ENCODE measurements at places on chromosomes 1 and 21.

GRCh38 chr1:21885236-21886037 lies 51.7 kb downstream of the HSPG2 start:
- DNase-seq: no peak

DNA sequence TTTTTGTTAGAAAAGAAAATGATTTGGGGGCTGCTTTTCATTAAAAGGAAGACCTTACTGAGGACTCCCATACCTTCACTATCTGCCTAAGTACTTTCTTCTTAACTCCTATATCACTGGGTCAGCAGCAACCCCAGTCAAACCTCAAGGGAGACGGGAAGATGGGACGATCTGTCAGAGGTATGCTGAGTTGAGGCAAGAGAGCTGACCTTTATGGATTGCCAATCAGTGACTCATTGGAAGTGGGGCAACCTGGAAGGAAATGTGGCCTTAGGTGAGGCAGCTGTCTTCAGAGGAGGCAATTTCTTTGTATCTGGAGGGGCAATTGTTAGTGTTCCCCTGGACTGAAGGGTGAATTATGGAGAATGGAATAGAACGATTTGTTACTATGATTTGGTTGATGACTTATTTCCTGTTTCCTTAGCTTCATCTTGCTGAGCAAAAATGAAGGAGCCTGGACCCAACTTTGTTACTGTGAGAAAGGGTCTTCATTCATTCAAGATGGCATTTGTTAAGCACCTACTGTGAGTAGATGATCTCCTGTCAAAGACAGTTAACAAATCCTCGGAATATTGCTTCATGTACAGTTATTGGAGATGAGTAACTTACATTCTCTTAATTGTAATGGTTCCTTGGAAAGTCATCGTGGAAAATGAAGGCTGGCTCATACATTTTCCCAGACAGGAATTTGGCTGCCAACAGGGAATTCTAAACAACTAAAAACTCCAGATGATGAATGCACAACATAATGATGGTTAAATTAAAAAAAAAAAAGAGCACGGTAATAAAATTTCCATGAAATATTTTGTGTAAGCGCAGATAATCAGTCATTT lies 134.7 kb upstream of the KCNJ15 start:
- no peak for DNase-seq

DNA sequence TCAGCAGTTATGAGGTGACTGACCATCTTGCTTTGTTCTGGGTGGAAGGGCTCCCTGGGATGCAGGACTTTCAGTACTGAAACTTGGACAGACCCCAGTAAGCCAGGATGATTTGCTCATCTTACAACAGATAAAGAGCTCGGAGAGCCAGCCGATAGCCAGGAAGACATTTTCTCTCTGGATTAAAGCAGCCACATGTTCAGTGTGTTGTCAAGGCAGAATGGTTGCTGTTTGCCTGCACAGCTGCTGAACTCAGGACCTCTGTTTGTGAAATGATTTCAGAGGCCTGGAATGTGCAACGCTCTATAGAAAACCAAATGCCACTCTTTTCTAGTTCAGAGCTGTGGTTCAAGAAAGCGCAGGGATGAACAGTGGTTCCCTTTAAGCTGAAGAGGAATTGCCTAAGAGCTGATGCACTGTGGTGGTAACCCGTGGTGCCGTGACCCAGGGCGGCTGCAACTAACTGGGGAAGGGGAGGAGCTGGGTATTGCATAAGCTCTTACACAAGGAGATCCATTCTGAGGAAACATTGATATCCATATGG lies 40.7 kb downstream of the CASQ2 start:
- DNase-seq: no peak

GRCh38 chr1:233940908-233941307 lies 36.4 kb downstream of the SLC35F3 start:
- no peak for DNase-seq

GRCh38 chr21:35090403-35090802 lies 41.3 kb upstream of the RUNX1 start:
- DNase-seq: no peak

GRCh38 chr1:150182247-150182646 lies 32.5 kb downstream of the PLEKHO1 start:
- DNase-seq: no peak

GRCh38 chr1:35768350-35769187 lies 1.2 kb downstream of the CLSPN start:
- no peak for DNase-seq

GRCh38 chr1:89532866-89533265 lies 8.2 kb downstream of the LRRC8B start:
- DNase-seq: no peak

DNA sequence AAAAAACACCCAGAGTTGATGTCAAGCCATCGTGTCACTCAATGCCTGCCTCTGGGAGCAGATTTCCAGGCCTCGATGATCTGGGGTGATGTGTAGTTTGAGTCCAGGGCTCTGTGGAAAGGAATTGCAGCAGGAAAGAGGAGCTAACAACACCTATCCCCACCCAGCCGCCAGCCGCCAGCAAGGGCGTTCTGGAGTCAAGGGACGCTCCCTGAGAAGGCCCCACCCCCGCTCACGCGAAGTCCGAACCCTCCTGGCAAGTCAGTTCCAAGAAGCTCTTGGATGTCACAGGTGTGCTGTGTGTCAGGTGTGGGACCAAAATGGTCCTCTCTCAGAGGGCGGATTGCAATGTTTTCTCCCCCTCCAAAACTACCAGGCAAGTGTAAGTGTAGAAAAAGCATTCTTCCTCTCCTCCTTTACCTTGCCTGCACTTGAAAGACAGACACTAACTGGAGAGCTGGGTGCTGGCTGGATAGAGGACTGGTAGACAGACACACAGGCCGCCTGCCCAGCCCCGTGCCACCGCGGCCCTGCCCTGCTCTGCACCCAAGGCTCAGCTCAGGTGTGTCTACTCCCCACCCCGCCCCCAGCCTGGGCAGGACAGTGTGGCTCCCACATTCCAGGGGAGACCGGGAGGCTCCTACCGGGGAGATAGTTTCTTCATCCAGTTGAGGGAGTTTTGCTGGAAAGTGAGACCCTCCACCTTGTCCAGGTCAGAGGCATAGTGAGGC lies 8.5 kb downstream of the AGT start:
- DNase-seq: no peak

DNA sequence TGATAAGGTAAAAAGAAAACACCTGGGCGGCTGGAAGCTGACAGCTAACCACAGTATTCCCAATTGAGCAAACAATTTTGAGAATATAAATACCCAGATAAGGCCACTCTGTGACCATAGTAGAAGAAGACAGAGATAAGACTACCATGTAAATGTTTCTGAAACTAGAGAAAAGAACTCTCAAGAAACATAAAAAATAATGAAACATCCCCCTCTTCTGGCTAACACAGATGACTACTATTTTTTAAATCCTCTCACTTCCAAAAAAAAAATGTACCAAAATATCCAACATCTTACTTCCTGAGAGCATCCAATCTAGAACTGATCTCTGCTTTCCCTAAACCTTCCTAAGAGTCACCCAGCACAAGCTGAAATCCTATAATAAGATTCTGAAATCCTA lies 125.9 kb downstream of the HFM1 start:
- no peak for DNase-seq

GRCh38 chr1:156247460-156248322 lies at the start of gene PAQR6:
Gene PAQR6, minus strand, starts transcription at chr1:156248056. Its CDS starts 1,325 bp downstream, at chr1:156246731.
- no peak for DNase-seq

- DNase-seq: no peak
Observed at GRCh38 chr1:56017336-56017735, 562.0 kb downstream of the PLPP3 start.

DNA sequence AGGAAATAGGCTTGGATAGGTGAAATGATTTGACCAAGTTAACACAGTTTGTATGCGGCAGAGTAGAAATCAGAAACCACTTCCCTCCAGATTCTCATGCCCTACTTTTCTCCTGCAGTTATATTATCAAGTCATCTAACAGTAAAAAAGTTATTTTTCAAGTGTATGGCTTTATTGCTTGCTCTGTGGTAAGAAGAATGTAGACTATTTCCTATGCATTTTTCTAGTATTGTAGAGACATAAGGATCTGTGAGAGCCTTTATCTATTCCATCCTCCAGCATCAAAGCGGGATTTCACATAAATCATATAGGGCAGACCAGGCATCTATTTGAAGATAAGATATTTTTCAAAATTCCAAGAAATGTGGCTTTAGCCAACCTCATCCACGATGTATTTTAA lies 208.5 kb downstream of the TTLL7 start:
- no peak for DNase-seq

GRCh38 chr1:159669338-159669737 lies 45.1 kb downstream of the CRP start:
- no peak for DNase-seq

GRCh38 chr1:244350027-244350426 lies 101.7 kb downstream of the ADSS2 start:
- no peak for DNase-seq

- no peak for DNase-seq
Observed at GRCh38 chr1:62187548-62187947, 7.1 kb upstream of the L1TD1 start.

DNA sequence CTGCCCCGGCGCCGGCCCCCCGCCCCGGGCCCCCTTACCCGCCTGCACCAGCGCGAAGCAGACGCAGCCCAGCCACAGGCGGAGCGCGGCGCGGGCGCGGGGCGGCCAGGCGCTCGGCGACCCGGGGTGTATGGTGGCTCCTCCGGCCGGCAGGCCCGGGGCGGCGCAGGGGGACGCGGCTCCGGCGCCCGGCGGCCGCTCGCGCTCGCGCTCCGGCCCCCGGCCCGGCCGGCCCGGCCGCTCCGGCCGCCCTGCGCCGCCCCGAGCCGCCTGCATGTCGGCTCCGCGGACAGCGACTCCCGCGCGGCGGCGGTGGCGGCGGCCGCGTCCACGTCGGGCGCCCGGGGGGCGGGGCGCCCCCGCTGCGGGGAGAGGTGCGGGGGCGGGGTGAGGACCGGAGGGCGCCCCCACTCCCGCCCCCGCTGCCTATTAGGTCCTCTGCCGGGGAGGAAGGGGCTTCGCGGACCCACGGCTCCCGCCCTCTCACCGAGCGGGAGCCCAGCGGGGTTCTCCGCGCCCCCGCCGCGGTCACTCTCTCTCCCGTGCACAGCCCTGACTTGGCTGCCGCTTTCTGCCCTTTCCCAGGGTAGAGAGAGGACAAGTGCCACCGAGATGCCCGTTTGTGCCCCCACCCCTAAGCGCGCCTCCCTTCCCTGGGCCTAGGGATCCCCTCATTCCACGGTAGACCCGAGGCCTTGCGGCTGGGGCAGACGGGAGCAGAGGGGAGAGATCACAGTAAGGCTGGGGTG lies at the start of gene FNDC5:
Gene FNDC5 (minus strand): TSS at position 298 of the 749 bp plus-strand sequence.
- DNase-seq: no peak

GRCh38 chr1:223308136-223308535 lies 55.8 kb downstream of the SUSD4 start:
- no peak for DNase-seq

GRCh38 chr1:107545056-107545577 lies 404.3 kb downstream of the NTNG1 start:
- no peak for DNase-seq

GRCh38 chr1:204314893-204315658 lies 44.7 kb downstream of the PLEKHA6 start:
- no peak for DNase-seq

- DNase-seq: no peak
Observed at GRCh38 chr1:40267767-40268187, 9.7 kb downstream of the ZMPSTE24 start.

DNA sequence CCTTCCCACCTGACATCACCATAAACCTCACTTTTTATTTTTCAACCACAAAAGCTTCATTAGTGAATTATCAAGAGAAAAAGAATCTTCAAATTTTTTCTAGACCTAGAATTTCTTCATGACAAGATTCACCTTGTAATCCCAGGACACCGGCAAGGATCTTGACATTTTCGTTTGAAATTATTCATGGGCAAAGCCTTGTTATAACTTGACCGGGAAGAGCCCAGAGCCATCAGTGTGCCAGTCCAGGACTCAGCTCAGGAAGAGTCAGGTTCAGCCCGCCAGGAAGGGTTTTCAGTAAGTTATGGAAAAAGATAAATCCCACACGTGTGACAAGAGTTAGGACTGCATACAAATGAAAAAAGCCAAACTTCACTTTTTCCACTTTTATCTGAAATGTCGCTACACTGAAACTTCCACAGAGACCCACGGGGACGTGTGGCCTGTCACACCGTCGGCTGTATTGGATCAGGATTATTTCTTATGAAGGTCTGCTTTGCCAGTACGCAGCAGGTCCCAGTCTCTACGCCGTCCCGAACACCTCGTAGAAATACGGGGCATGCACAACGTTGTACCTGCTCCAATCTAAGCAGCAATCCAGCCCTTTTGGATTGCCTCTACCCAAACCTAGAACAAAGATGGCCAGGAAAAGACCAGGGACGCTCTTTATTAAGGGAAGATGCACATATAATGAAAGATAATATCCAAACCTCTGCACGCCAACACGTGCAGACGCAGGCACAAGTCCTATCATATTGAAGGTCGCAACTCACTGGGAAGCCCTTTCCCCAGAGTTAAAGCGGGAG lies 916 bp downstream of the F3 start:
- no peak for DNase-seq

GRCh38 chr1:22775478-22775877 lies 64.8 kb downstream of the EPHB2 start:
- DNase-seq: no peak

DNA sequence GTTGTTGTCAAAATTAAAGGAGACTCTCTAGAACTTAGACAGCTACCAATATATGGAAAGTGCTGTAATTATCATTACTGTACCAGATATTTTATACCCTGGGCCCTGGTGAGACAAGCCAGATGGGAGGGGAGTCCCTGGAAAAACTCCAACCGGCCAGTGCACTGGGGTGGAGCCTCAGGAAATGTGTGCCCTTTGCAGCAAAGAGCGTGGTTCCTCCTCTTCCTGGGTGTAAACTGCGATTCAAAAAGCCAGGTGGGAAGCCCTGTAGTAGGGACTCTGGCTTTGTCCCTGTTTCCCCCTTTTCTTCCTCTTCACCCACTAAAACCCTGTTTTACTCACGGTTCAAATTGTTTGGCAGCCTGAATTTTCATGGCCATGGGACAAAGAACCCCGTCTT lies 812.3 kb downstream of the PLA2G4A start:
- DNase-seq: no peak

DNA sequence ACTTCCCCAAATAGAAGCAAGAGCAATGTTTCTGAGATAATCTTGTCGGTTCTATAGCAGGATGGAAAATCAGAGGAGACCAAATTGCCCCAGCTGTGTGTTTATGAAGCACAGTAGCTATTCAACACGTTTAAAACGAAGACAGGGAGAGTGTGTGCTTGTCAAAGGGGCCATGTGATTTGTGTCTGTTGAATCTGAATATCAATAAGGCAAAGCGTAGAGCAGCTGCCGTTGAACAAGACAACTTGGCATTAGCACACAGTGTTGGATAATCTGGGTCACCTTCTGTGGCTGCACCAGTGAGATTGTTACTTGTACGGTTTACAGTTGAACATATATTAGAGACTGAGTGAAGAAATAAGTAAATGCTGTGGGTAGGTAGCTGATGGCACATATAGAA lies 1.0 kb downstream of the CRB1 start:
- no peak for DNase-seq

GRCh38 chr1:116326486-116326885 lies 46.6 kb upstream of the ATP1A1 start:
- no peak for DNase-seq
